ENCODE measurements at places on chromosomes 6 and 20.

- no peak for DNase-seq
Measured at GRCh38 chr6:11820821-11821220, 42.2 kb upstream of the ADTRP start.

DNA sequence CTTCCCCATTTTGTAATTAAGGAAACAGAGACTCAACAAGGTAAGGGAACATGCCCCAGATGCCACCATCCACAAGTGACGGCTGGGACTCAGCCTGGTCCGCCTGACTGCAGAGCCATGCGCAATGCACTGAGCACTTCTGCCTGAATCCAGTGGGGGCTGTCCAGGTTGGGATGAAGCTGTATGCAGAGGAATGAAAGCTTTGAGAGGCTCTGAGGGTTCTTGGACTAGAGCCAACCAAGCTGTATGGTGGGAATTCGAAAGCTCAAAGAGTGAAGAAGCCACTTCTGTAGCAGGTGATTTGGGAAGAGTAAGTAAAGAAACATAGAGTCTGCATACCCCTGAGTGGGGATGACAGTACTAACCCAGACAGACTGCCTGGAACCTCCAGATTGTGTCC is 127.6 kb upstream of the AKAP12 start:
- no peak for DNase-seq

DNA sequence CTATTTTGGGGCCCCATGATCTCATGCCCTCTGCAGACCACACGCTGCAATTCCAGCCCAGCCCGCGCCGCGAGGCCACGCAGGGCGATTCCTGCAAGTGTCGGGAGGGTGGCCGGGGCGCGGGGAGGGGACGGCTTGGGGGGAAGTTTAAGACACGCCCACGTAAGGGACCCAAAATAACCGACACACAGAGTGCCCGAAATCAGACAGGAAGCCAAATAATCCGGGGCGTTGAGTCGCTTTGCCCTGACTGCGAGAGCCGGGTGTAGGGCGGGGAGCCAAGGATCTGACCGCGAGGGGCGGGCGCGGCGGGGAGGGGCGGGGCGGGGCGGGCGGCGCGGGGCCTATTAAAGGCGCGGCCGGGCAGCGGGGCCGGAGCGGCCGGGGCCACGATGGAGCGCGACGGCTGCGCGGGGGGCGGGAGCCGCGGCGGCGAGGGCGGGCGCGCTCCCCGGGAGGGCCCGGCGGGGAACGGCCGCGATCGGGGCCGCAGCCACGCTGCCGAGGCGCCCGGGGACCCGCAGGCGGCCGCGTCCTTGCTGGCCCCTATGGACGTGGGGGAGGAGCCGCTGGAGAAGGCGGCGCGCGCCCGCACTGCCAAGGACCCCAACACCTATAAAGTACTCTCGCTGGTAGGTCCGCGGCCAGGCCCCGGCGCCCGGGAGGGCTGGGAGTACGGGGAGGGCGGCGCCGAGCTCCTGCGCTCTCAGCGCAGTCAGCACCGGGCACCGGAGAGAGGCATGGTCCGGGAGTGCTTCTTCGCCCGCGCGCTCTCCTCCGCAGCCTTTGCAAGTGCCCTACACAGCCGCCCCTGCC is at the start of gene ENPP1:
Gene ENPP1, plus strand, starts transcription at position 377 of the 816 bp plus-strand sequence. Its CDS starts 16 bp downstream, at position 393.
- peak; percentile 20 for DNase-seq

- DNase-seq, result peak; percentile 56
Measured at GRCh38 chr20:34824452-34824805, 1.0 kb downstream of the NCOA6 start.

DNA sequence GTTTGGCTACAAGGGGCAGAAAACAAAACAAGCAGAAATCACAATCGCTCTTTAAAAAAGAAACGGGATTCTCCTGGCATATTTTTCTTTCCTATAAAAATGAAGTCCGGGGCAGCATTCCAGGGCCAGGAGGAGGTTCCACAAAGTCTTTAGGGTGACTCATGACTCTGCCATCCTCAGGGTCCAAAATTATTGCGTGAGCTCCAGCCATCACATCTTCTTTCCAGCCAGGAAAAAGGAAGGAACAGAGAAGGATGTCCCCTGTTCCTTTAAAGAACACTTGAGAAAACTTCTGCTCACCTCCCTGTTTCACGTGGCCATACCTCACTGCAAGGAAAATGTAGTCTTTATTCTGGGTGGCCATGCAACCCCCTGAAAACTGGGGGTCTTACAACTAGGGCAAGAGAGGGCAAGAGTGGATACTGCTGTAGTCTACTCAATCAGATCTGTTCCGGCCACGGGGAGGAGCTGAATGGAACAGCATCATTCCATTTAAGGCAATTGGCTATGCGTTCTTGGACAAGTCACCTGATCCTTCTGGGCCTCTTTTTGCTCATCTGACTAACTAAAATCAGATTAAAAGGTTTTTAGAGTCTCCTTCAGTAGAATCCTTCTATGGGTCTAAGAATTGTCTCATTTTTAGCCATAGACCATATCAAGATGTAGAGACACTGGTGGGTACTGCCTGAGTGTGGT is 49.4 kb downstream of the CTCFL start:
- DNase-seq, result no peak

Measured in stimulated activated CD8-positive, alpha-beta memory T cell treated with anti-CD3 and anti-CD28 coated beads, Interleukin-15, amount 100 ng/mL, for 4 hours (primary cell).